ENCODE measurements at places on chromosomes 2 and 18. TPM values are rescaled to one million over a fixed set of nuclear protein-coding genes. Genes with fewer than 3 reads are reported as not detected.

ACYP2 gene
- total RNA-seq: 10.4 TPM

HOXD11 gene
- not detected for total RNA-seq

GRCh38 chr2:11339508-11340083 lies 4.8 kb downstream of the ROCK2 start:
- H3K27me3 ChIP-seq: no peaks in the 10 kb centered on the region
- H3K27ac ChIP-seq: no peak overlapping the region
- peaks cover 20% of the 10 kb centered on the region for H3K4me1 ChIP-seq
- no peak overlapping the region for H3K4me3 ChIP-seq
- no peak for DNase-seq

DNA sequence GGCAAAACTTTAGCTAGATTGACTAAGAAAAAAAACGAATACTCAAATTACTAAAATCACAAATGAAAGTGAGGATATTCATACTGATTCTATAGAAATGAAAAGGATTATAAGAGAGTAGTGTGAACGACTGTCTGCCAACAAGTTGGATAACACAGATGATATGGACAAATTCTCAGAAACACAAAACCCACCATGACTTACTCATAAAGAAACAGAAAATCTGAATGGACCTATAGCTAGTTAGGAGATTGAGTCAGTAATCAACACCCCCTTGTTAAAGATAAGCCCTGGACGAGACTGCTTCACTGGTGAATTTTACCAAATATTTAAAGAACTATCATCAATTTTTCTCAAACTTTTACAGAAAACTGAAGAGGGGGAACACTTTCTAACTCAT lies 108.8 kb upstream of the TMEM200C start:
- H3K27ac ChIP-seq: no peak overlapping the region
- H3K27me3 ChIP-seq: no peaks in the 10 kb centered on the region
- no peak for DNase-seq
- no peak overlapping the region for H3K4me3 ChIP-seq

- H3K4me3 ChIP-seq: no peak overlapping the region
- no peaks in the 10 kb centered on the region for H3K36me3 ChIP-seq
- no peaks in the 10 kb centered on the region for H3K4me1 ChIP-seq
- H3K27ac ChIP-seq: no peak overlapping the region
- no peaks in the 10 kb centered on the region for H3K27me3 ChIP-seq
Measured at GRCh38 chr18:74217476-74218143, 69.3 kb downstream of the TIMM21 start.

GRCh38 chr18:8341481-8342230 lies 267.6 kb upstream of the RAB12 start:
- H3K27ac ChIP-seq: no peak overlapping the region
- peaks cover 5% of the 10 kb centered on the region for H3K4me1 ChIP-seq
- no peaks in the 10 kb centered on the region for H3K27me3 ChIP-seq
- no peak overlapping the region for H3K4me3 ChIP-seq

DNA sequence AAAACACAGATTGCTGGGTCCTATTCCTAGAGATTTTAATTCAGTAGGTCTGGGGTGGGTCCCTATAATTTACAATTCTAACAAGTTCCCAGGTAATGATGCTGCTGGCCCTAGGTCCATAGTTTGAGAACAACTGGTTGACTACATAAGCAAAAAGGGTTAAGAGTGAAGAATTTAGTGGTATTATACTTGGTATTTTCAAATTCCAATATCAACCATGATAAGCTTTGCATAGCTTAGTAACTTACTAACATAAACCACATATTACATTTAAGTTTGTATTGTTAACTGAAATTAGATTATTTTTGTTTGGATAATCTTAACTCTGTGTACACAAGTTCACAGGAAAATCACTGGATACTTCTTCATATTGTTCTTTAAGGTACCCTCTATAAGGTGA lies 862.9 kb upstream of the ACVR2A start:
- H3K36me3 ChIP-seq: no peaks in the 10 kb centered on the region
- H3K4me3 ChIP-seq: no peak overlapping the region
- no peak for DNase-seq
- H3K4me1 ChIP-seq: peaks cover 10% of the 10 kb centered on the region
- H3K27me3 ChIP-seq: no peaks in the 10 kb centered on the region
